RPMI7951 (cell line): ENCODE measurements at places on chromosomes 1 and 21. TPM values are rescaled to one million over a fixed set of nuclear protein-coding genes. Genes with fewer than 3 reads are reported as not detected.
A peak's percentile ranks its signal among the peaks of the same experiment; 100 is the strongest.

GRCh38 chr1:81804312-81804711 lies 3.6 kb downstream of the ADGRL2 start:
- DNase-seq: no peak

- no peak for DNase-seq
These were observed 1.0 kb downstream of the CRB1 start for GRCh38 chr1:197269053-197269452.

CCDC27 gene
- not detected in 2 replicates for total RNA-seq

DNA sequence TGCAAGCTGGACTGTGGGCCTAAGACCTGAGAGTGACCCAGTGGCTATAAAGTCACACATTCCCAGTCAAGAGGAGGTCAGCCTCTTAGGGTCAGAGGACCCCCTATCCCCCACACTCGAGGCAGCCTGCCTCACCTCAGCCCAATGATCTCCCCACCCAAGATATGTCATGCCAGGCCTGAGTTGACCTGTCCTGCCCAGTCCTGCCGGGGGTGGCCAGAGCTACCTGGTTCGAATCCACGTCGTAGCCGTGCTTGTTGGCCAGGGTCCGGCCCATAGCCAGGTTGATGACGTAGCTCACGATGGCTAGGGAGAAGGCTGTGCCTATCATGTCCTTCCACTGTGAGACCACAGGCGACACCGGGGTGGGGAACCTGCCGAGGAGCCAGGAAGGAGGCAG lies 15.6 kb downstream of the SLC26A9 start:
- DNase-seq: no peak

- peak; percentile 88 for DNase-seq
These were observed 42.5 kb downstream of the CNST start for GRCh38 chr1:246608616-246609376.

DNA sequence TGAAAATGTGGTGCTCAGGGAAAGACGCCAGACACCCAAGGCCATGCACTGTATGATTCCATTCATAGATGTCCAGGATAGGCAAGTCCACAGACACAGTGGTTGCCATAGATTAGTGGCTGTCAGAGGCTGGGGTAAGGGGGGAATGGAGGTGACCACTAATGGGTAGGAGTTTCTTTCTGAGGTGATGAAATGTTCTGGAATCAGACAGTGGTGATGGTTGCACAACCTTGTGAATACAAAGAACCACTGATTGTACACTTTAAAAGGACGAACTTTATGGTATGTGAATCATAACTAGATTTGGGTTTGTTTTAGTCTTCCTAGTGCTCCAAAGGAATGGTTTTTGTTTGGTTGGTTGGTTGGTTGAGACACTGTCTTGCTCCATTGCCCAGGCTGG lies 51.7 kb downstream of the PRAMEF20 start:
- no peak for DNase-seq

DNA sequence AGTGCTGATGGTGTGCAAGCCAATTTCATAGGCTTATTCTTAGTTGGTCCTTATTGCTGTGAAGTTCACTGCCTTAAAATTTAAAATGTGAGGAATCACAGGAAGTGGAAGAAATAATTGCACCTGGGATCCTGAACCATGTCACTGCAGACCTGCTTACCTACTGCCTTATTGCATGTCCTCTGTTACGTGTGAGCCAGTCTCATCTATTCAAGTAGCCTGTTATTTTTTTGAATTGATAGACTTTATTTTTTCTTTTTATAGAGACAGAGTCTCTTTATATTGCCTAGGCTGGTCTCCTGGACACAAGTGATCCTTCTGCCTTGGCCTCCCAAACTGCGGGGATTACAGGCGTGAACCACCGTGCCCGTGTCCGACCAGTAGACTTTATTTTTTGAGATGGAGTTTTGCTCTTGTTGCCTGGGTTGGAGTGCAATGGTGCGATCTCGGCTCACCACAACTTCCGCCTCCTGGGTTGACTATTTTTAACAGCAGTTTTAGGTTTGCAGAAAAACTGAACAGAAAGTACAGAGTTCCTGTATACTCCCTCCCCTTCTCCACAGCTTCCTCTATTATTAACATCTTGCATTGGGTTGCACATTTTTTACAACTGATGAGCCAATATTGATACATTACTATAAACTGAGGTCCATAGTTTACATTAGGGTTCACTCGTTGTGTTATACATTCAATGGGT lies 14.0 kb upstream of the DISC1 start:
- no peak for DNase-seq

DNA sequence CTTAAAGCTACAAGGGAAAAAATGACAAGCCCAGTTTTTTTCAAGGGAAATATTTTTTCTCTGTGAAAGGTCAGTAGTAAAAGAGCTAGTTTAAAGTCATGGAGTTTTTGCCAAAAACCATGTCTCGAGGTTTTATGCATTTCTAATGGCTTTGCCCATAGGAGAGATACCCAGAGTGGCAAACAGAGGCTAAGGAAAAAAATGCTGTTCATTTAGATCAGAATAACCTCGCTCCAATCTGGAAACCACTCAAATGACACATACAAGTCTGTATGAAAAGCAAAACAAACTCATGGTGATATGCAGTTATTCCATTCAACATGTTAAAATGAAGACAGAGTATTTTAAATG lies 36.9 kb upstream of the EDEM3 start:
- peak; percentile 48 for DNase-seq

OR6F1 gene
- total RNA-seq: not detected in 2 replicates

GRCh38 chr1:175129182-175129581 lies 61.5 kb downstream of the TNN start:
- DNase-seq: peak; percentile 49

ECM1 gene
- total RNA-seq: 110 and 139 TPM in 2 replicates

GRCh38 chr1:47184090-47184821 lies 5.6 kb downstream of the PDZK1IP1 start:
- DNase-seq: no peak

CHRM3 gene
- total RNA-seq: 0.12 TPM in 1 of 2 replicates, not detected in the other

DNA sequence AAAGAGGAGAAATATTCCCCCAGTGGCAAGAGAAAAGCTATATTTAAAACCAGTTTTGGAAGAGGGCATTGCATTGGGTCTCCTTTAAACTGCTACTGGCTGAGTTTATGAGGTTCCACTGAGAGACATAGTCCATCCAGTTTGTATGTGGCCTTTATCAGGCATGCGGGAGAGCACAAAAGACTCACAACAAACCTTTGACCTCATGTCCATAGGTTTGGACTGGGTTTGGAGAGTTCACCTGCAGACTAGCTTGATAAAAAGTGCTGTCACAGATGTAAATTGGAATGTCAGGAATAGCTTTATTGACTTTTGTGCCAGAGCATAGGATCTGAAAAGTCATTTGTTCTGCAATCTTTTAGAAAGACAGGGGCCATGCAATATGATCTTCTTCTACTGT lies 131.0 kb upstream of the NRIP1 start:
- DNase-seq: no peak

- no peak for DNase-seq
These were observed 36.5 kb upstream of the SAMD13 start for GRCh38 chr1:84264961-84265360.
